ENCODE measurements at places on chromosomes 1 and 21. TPM values are rescaled to one million over a fixed set of nuclear protein-coding genes. Genes with fewer than 3 reads are reported as not detected.

DNA sequence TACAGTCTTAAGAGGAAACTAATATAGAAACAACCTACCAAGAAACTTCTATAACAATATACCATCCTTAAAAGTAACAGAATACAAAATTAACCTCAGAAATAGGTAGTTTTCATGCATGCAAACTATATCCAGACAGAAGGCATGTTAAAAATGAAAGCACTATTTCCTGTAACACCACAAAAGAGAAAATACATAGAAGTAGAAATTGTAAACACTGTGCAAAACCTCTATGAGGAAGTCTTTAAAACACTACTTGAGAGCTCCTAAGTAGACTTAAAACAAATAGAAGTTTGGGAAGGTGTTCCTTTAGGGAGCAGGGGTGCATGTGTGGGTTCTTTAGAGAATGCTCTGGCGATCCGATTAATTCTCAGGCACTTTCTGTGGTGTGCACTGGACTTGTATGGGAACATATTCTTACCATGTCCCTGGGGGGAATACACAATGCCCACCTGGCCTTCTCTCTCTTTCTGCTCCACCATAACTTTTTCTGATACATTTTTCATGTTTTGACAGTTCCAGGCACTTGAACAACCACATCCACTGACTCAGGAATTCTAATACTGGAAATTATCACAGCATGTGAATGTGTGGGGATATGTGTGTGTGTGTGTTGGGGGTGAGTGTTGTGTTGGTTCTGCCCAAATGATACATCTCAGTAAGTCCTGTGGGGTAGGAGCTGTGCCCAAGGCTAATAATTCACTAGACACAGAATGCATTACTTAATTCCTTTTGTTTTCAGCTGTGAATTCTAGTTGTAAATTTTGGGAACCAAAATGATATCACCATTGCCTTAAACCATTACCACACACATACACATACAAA lies 866.3 kb upstream of the B3GALT2 start:
- peak overlapping the region; percentile 58 for H3K4me3 ChIP-seq
- peak overlapping the region; percentile 80 for H3K27ac ChIP-seq
- no peaks in the 10 kb centered on the region for H3K27me3 ChIP-seq
- peaks cover 33% of the 10 kb centered on the region for H3K4me1 ChIP-seq
- peaks cover 12% of the 10 kb centered on the region for H3K36me3 ChIP-seq

- no peak for DNase-seq
- H3K36me3 ChIP-seq, result no peaks in the 10 kb centered on the region
- H3K27ac ChIP-seq, result no peak overlapping the region
- no peak overlapping the region for H3K4me3 ChIP-seq
- no peaks in the 10 kb centered on the region for H3K27me3 ChIP-seq
- H3K4me1 ChIP-seq, result no peaks in the 10 kb centered on the region
These were observed 125.2 kb upstream of the PTBP2 start for GRCh38 chr1:96596226-96596922.

- peaks cover 14% of the 10 kb centered on the region for H3K4me1 ChIP-seq
- no peak for DNase-seq
- peaks cover 69% of the 10 kb centered on the region for H3K36me3 ChIP-seq
- H3K27ac ChIP-seq, result no peak overlapping the region
- H3K27me3 ChIP-seq, result no peaks in the 10 kb centered on the region
These were observed 11.3 kb downstream of the LY9 start for GRCh38 chr1:160807247-160807646.

- H3K4me1 ChIP-seq, result no peaks in the 10 kb centered on the region
- DNase-seq, result no peak
- H3K27ac ChIP-seq, result no peak overlapping the region
These were observed 756.0 kb upstream of the ADGRL2 start for GRCh38 chr1:81044708-81045107.

Gene AQP10
- total RNA-seq, result not detected

DNA sequence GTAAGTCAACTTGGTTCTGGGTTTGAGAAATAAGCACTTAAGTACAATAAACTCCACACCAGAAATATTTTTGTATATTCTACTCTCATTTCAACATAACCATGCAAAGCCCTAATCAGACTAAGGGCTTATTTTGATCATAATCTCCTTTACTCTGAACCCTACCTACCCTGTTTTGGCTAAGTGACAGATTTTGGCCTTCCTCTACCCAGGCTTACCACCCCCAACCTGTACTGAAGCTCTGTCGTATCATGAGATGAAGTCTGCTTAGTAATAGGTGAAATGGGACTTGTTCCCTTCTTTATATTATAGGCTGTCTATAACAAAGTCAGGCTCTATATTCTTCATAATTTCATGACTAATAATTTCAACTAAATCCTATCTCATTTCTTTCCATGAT lies 135.5 kb downstream of the RERE start:
- no peaks in the 10 kb centered on the region for H3K27me3 ChIP-seq
- H3K36me3 ChIP-seq, result peaks cover 10% of the 10 kb centered on the region
- H3K4me3 ChIP-seq, result no peak overlapping the region
- H3K4me1 ChIP-seq, result peaks cover 17% of the 10 kb centered on the region
- no peak for DNase-seq

- H3K27me3 ChIP-seq, result peaks cover 2% of the 10 kb centered on the region
- no peaks in the 10 kb centered on the region for H3K36me3 ChIP-seq
- no peak for DNase-seq
- H3K4me3 ChIP-seq, result no peak overlapping the region
- no peaks in the 10 kb centered on the region for H3K4me1 ChIP-seq
- no peak overlapping the region for H3K27ac ChIP-seq
These were observed 51.7 kb downstream of the TLCD4 start for GRCh38 chr1:95168761-95169351.

Gene POLR3C
- 35.1 TPM for total RNA-seq

Gene TMEM167B
- 30.9 TPM for total RNA-seq

DNA sequence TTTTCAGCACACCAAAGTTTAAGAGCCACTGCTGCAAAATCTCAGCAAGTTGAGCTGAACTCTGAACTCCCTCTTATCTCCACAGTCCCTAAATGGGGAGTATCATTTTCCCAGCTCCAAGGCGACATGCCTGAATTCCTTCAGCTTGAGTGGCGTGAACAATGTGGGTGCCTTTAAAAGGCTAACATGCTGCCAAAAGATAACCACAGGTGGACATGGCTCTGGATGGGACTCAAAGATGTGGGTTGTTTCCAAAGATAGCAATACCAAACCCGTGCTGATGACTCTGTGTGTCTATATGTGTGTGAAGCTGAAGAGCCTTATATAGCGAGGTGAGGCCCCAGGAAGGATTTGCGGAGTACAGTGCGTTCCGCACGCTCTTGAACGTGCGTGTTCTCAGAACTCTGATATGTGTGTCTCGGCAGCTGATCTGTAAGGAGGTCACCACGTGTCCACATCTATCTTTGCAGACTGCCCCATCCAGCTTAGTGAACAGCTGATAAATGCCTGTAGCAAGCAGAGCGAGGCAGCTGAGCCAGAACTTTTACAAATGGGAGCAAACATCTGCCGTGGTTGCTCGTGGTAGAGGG lies 189.2 kb downstream of the DYRK1A start:
- no peak overlapping the region for H3K4me3 ChIP-seq
- H3K4me1 ChIP-seq, result no peaks in the 10 kb centered on the region
- H3K36me3 ChIP-seq, result no peaks in the 10 kb centered on the region
- H3K27ac ChIP-seq, result no peak overlapping the region

Gene LHX8
- total RNA-seq, result not detected

- H3K36me3 ChIP-seq, result peaks cover 25% of the 10 kb centered on the region
- DNase-seq, result no peak
- H3K27me3 ChIP-seq, result no peaks in the 10 kb centered on the region
- H3K4me3 ChIP-seq, result no peak overlapping the region
- peaks cover 29% of the 10 kb centered on the region for H3K4me1 ChIP-seq
These were observed 4.5 kb downstream of the PARP1 start for GRCh38 chr1:226403201-226404034.

Gene HIPK1
- total RNA-seq, result 99.4 TPM

GRCh38 chr1:91124290-91124985 lies 102.6 kb upstream of the ZNF644 start:
- peaks cover 2% of the 10 kb centered on the region for H3K27me3 ChIP-seq
- no peak overlapping the region for H3K4me3 ChIP-seq
- H3K36me3 ChIP-seq, result no peaks in the 10 kb centered on the region
- DNase-seq, result no peak

GRCh38 chr1:61202854-61203598 lies 120.7 kb downstream of the NFIA start:
- H3K36me3 ChIP-seq, result no peaks in the 10 kb centered on the region
- peaks cover 5% of the 10 kb centered on the region for H3K27me3 ChIP-seq
- no peak for DNase-seq
- H3K27ac ChIP-seq, result no peak overlapping the region
- H3K4me3 ChIP-seq, result no peak overlapping the region
- H3K4me1 ChIP-seq, result no peaks in the 10 kb centered on the region

- H3K27me3 ChIP-seq, result no peaks in the 10 kb centered on the region
- peaks cover 8% of the 10 kb centered on the region for H3K4me1 ChIP-seq
- H3K4me3 ChIP-seq, result no peak overlapping the region
- H3K27ac ChIP-seq, result no peak overlapping the region
These were observed 23.4 kb downstream of the TTC39A start for GRCh38 chr1:51306950-51307349.

DNA sequence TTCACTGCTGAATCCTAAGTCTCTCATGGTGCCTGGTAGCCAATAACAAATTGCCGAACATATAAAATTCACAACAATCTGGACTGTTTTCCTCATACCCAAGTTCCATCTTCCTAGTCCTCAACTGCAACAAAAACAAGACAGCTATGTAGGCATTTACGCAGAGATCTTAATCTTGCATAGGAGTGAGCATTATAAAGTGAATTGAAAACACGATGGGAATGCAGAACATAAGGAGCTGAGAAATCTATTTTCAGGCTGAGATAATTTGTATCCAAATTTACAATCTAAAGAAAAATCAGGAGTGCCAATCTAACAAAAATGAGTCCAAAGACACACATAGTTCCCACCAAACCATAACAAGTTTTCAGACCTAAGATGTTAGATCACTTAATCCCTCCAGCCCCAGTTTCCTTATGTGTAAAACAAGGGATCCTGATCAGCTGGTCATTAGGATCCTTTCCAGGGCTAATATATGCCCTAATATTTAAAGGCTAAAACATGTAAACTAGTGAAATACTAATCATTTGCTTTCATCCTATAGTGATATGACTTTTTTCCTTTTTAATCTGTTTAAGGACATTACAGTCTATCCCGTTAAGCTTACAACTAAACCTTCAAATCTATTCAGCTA lies 1.9 kb downstream of the SLC16A1 start:
- H3K36me3 ChIP-seq, result peaks cover 16% of the 10 kb centered on the region
- DNase-seq, result no peak
- no peak overlapping the region for H3K27ac ChIP-seq
- H3K4me1 ChIP-seq, result peaks cover 35% of the 10 kb centered on the region
- H3K4me3 ChIP-seq, result peak overlapping the region; percentile 86

Gene AGT
- total RNA-seq, result not detected

DNA sequence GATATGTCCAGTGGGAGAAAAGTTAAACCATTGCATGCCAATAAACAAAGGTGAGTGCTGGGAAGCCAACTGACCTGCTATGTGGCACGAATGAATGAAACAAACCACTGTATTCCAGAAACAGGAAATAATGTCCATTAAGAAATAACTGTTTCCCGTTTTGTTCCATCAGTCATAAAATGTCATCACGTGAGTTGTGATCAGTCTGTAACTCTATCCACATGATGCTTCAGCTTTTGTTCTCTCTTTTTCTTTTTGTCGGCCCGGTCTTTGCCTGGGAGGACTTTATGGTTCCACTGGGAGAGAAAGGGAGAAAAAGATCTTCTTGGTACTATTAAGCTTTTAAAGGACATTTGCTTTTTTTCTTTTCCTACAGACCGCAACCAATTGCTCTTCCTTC lies 179.9 kb downstream of the TGFB2 start:
- no peak for DNase-seq
- no peaks in the 10 kb centered on the region for H3K4me1 ChIP-seq
- H3K27ac ChIP-seq, result no peak overlapping the region
- H3K4me3 ChIP-seq, result no peak overlapping the region

DNA sequence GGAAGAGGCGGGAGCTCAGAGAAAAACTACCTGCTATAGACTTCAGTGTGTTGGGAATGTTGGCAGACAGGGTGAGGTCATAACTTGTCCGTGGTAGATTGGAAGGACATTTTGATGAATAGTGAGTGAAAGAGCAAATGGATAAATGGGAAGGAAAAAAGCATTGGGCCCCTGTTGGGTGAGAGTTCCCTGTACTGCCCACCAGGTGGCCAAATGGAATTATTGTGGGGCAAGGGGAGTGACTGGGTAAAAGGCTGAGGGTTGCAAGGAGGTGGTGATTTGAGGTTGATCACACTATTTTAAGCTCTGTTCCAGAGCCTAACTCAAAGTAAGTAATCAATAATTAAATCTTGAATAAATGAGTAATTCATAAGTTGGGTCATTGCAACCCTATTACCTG lies 60.4 kb downstream of the MRPS6 start:
- H3K36me3 ChIP-seq, result peaks cover 63% of the 10 kb centered on the region
- no peaks in the 10 kb centered on the region for H3K27me3 ChIP-seq
- peaks cover 52% of the 10 kb centered on the region for H3K4me1 ChIP-seq
- no peak overlapping the region for H3K4me3 ChIP-seq
- no peak overlapping the region for H3K27ac ChIP-seq
- no peak for DNase-seq

DNA sequence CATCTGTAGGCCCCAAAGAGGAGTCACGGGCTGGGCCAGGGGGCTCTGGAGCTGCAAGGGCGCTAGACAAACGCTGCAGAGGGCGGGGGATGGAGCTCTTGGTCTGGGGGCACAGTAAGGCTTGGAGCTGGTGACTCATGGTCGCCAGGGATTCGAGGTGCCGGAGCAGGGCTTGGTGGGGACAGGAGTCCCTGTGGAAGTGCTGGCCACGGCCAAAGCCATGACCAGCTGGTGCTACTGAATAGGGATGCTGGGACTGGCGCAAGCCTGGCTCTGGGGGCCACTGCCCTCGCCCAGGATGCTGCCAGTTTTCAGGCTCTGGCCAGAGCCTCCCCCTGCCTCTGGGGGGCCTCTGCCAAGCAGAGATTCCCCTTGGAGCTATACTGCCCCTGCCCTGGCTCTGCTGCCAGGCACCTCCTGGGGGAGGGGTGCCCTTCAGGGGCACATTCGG lies 25.2 kb downstream of the SPOCD1 start:
- peak; percentile 30 for DNase-seq
- H3K27me3 ChIP-seq, result peaks cover 2% of the 10 kb centered on the region
- H3K27ac ChIP-seq, result no peak overlapping the region

Gene PBX1
- 0.11 TPM for total RNA-seq

Gene CFAP298
- total RNA-seq, result 33.8 TPM

GRCh38 chr1:34213956-34214355 lies 37.2 kb downstream of the C1orf94 start:
- H3K27me3 ChIP-seq, result no peaks in the 10 kb centered on the region
- no peak overlapping the region for H3K27ac ChIP-seq
- no peaks in the 10 kb centered on the region for H3K36me3 ChIP-seq
- H3K4me1 ChIP-seq, result no peaks in the 10 kb centered on the region
- no peak for DNase-seq
- no peak overlapping the region for H3K4me3 ChIP-seq

- no peak overlapping the region for H3K4me3 ChIP-seq
- no peaks in the 10 kb centered on the region for H3K4me1 ChIP-seq
- peaks cover 2% of the 10 kb centered on the region for H3K36me3 ChIP-seq
- no peak for DNase-seq
- no peaks in the 10 kb centered on the region for H3K27me3 ChIP-seq
- no peak overlapping the region for H3K27ac ChIP-seq
These were observed 43.4 kb downstream of the GNPAT start for GRCh38 chr1:231284441-231284840.

Gene TRIM17
- 4.3 TPM for total RNA-seq

Gene FAM110D
- total RNA-seq, result not detected

All from activated naive CD8-positive, alpha-beta T cell treated with anti-CD3 and anti-CD28 coated beads, Interleukin-2, amount 10 ng/mL, durations not matched to agents 7 days and 5 days (primary cell).